Hepatocyte (in vitro differentiated cells): ENCODE measurements at places on chromosomes 2 and 18.

GRCh38 chr18:59876310-59876626, 23.5 kb upstream of the PMAIP1 start:
- DNase-seq, result no peak

- DNase-seq, result no peak
Measured at GRCh38 chr2:10284108-10284870, 18.4 kb upstream of the HPCAL1 start.

- DNase-seq, result no peak
Measured at GRCh38 chr18:62898359-62898758, 183.0 kb downstream of the PHLPP1 start.

GRCh38 chr2:9692456-9693195, 61.8 kb upstream of the YWHAQ start:
- DNase-seq, result no peak

- DNase-seq, result no peak
Measured at GRCh38 chr2:165533331-165533730, 63.8 kb downstream of the CSRNP3 start.

- DNase-seq, result peak; percentile 64
Measured at GRCh38 chr18:12460874-12461273, 53.1 kb downstream of the PRELID3A start.

GRCh38 chr2:215915441-215915840, 97.9 kb downstream of the MREG start:
- DNase-seq, result no peak

- peak; percentile 89 for DNase-seq
Measured at GRCh38 chr18:23259701-23260681, 124.7 kb downstream of the CABLES1 start.

GRCh38 chr2:108988796-108989713, at the start of gene EDAR:
TSS of gene EDAR (minus strand) at chr2:108989220. CDS start at chr2:108931014, 58,206 bp downstream.
- peak; percentile 77 for DNase-seq

DNA sequence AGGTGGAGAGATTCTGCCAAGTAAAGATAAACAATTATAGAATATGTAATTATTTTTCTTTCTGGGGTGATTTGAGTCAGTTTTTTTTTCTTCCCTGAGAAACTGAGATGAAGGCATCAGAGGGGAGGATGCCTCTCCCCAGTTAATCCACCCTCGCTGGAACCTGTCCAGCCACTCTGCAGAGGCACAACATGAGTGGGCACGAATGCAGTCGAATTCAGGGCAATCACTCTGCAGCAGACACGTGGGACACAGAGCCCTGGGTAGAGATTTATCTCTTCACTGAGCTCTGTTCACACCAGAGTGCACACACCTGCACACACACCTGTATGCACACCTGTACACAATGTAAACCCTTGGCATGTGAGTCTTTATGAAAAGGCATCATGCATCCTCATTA, 154.2 kb downstream of the DCDC2C start:
- no peak for DNase-seq

- DNase-seq, result peak; percentile 23
Measured at GRCh38 chr18:27298214-27298804, 113.2 kb upstream of the CHST9 start.

DNA sequence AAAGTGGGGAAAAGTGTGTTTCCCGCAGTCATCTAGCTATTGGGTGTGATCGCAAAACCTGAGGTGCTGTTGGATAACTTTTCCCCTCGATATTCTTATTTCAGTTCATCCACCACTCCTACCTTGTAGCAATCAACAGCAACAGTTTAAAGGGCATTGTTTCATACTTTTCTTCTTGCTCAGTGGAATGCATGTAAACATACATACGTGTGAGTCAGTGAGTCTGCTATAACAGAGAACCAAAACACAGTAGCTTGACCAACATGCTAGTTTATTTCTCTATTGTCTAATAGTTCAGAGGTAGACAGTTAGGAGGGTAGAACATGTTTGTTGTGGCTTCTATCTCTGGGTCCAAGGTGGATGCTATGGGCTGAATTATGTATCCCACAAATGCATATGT, 77.6 kb upstream of the FOXI3 start:
- no peak for DNase-seq

GRCh38 chr2:172673056-172673683, 62.5 kb upstream of the RAPGEF4 start:
- DNase-seq, result peak; percentile 59

DNA sequence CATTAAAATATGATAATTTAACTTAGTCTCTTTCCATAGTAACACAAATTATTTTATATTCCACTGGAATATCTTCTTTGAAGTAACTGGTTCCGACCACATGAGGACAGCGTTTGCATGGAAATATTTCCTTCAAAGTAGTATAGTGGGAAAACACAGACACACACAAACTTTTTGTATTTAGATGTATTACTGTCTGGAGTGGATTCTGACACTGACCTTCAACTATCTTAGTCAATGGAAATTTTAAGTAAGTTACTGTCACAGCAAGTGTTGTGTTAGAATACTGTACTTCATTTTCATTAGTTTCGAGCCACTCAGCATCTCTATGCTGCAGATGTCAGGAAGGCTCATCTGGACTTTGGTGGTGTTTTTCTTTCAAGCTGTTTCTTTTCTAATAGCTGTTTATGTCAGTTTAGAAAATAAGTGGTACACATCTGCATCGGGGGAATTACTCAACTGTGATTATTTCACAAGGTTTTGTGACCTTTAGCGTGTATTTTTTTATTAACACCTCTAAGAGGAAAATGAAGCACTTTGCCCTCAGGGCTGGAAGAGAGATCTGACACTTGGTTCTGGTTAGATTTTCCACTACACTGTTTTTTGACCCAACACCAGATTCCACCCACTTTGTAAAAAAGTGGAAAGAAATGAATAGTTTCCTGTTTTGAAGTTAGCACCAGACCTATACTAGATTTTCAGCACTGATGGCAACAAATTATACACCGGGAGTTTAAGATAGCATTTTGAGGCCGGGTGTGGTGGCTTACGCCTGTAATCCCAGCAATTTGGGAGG, 18.9 kb upstream of the THOC1 start:
- DNase-seq, result peak; percentile 50
